ENCODE measurements at places on chromosomes 6 and 20.
A peak's percentile ranks its signal among the peaks of the same experiment; 100 is the strongest.

DNA sequence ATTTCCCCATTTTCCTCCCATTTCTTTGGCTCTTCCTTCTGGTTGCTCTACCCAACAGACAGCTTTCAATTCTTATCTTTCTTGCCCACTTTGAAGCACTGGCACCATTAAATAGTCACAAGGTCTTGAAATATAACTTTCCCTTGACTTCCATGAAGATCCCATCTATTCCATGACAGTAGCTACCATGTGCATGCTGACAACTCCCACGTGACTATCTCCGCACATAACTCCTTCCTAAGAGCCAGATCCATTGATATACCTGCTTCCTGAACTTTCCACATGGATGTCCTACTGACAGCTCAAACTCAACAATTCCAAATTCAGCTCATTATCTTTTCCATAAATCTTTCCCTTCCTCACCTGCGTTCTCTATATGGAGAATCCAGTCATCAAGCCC, 101.4 kb downstream of the RIN2 start:
- no peak for DNase-seq

GRCh38 chr20:54115172-54115854, 44.9 kb upstream of the BCAS1 start:
- no peak for DNase-seq

GRCh38 chr20:36541227-36541767, at the start of gene MYL9:
TSS of gene MYL9 (plus strand) at chr20:36541519. CDS start at chr20:36544885, 3,366 bp downstream.
- peak; percentile 67 for DNase-seq

GRCh38 chr6:160198606-160199211, 59.9 kb downstream of the SLC22A2 start:
- DNase-seq, result no peak

DNA sequence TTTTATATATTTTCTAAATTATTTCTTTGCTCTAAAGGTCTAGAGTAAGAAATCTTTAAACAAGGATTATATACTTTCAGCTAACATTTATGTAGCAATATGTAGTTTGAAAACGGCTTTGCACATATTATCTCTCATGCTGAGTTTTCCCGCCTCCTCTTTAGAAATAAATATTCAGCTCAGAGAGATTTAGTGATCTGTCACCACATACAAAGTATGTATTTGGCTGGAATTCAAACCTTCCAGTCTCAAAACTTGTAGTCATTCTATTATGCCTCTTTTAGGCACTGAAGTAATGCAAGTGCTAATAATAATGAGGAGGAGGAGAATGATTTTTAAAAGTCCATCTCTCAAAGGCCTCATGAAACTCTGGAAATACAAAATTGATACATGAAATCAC, 525.0 kb downstream of the GRIK2 start:
- DNase-seq, result no peak

All from GM12892 (cell line).